ENCODE measurements at places on chromosomes 2 and 18.

DNA sequence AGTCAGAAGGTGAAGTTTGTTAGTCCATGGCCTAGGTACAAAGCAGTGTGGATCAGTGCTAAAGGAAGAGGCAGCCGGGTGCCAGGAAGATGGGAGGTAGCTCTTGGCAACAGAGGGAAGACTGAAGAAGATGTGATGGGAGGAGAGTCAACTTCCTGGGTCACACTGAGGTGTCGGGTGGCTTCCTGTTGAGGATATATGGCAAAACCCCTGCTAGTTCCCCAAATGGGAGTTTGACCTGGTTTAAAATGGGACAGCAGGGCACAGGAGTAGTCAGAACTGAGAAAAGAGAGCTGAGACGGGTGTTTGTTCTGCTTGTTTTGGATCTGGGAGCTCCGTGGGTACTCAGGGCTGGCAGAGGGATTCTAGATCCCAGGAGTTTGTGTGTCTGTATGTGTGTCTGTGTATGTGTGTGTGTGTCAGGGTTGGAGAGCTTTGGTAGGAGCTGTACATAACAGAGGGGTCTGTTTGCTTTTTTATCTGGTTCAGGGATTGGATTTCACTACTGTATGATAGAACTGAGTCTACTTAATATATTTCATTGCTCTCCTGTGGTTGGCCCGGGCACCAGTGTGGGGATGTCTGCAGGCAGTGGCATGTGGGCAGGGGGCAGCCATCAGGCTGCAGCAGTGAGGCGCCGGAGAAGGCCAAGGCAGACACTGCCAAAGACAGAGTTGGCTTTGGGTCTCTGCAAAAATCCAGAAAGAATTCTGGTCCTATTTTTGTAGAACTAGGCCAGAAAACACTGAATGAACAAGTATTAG lies 17.1 kb downstream of the MXD1 start:
- DNase-seq: no peak

DNA sequence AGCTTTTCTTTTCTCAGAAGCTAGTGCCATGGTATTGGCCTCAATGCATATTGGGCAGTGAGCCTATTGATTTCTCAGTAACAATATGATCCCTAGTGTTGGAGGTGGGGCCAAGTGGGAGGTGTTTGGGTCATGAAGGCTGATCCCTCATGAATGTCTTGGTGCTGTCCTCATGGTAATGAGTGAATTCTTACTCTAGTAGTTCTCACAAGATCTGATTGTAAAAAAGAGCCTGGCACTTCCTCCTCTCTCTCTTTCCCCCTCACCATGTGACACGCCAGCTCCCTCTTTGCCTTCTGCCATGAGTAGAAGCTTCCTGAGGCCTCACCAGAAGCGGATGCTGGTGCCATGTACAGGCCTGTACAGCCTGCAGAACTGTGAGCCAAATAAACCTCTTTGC lies 12.8 kb upstream of the TBC1D8 start:
- DNase-seq: no peak

DNA sequence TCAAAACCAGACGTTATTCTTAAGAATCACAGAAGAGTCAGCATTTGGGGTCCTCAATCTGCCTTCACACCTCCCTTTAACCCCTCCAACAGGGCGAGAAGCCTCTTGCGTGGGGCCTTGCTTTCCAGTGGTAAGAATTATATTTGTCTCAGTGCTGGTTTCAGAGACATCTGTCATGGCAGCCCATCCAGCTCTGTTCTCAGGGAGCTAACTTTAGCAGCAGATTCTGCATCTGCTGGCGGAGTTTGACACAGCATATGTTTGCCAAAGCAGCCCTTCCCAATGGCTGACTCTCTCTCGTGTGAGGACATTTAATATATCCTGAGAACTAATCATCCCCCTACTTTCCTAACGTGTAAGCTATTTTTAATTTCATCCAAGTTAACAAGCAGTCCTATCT lies 91.5 kb upstream of the BCL11A start:
- DNase-seq: no peak

- no peak for DNase-seq
Observed at GRCh38 chr2:207133820-207134519, 31.8 kb downstream of the KLF7 start.

DNA sequence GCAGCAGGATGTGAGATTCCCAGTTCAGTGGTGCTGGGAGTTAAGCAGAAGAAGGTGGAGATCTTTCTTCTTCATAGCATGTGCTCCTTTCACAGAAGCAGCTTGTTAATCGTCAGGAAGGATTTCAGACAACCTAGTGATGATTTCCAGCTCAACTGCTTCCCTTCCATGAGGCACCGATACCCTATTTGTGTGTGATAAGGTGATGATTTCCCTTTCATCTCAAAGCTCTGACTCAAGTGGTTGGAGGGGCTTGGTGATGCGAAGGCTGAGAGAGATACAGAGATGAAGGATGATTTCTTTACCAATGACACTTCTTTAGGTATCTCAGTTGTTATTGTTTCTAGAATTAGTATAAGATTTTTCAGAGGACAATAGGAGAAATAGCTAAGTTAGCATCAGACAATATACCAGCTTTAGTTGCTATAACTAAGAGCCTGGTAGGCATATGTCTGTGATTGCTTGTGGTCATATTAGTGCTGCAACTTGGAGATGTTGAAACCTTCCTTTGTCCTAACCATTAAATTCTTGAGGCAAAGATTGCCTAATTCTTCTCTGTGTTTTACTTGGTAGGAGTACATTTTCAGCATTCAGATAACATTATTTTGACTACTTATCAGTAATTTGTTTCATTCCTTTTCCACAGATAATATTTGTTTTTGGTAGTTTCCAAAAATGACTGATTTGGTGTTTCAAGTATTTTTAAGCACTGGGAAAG lies 111.3 kb downstream of the PLCL1 start:
- no peak for DNase-seq

GRCh38 chr2:20521682-20522189 lies 74.9 kb downstream of the RHOB start:
- no peak for DNase-seq

DNA sequence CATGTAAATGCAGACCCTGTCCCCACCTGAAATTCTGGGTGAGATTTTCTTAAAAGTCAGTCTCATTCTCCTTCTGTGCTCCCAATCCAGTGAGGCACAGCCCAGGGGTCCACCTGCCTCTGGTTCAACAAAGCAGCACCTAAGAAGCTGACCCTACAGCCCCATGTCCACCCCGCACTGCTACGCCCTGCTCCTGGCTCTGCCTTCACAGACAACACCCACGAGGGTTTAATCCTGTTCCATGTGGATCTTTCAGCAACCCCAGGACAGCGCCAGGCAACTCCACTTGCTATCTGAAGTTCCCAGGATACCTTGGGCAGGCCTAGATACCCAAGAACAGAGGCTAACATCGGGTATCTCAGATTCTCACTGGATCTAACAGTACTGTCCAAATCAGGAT lies 44.9 kb downstream of the HDLBP start:
- no peak for DNase-seq

DNA sequence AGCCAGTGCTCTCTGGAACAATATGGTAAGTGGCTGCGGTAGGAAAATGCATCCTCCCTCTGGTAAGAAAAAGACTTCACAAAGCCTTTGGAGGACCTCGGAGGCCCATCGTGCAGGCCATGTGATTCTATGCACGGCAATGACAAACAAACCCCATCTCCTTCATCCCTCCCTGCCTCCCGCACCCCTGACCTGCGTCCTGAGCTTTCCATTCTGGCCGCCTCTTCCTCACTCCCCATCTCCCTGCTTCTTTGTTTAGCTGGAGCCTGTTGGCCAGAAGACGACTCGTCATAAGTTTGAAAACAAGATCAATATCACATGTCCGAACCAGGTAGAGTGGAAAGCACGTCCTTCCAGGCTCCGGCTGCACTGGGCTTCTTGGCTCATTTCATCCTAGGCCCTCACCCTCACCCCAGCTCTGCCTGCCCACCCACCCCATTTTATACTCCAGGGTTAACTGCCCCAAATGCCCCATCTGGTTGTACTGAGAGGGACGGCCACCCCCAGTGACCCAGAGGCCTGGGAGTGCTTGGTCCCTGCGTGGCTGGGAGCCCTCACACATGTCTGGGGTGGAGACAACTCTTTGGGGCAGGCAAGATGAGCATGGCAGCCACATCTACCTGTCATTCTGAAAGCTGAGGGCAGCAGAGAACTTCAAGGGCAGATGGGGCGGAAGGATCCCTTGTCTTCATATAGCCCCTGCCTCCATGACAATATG lies 94.0 kb downstream of the PLB1 start:
- DNase-seq: no peak

- DNase-seq: peak; percentile 41
Observed at GRCh38 chr2:113136828-113137775, 9.7 kb downstream of the IL1RN start.

- no peak for DNase-seq
Observed at GRCh38 chr18:76456823-76457222, 38.2 kb downstream of the ZNF516 start.

GRCh38 chr2:54859997-54860701 lies 136.7 kb downstream of the EML6 start:
- DNase-seq: no peak

DNA sequence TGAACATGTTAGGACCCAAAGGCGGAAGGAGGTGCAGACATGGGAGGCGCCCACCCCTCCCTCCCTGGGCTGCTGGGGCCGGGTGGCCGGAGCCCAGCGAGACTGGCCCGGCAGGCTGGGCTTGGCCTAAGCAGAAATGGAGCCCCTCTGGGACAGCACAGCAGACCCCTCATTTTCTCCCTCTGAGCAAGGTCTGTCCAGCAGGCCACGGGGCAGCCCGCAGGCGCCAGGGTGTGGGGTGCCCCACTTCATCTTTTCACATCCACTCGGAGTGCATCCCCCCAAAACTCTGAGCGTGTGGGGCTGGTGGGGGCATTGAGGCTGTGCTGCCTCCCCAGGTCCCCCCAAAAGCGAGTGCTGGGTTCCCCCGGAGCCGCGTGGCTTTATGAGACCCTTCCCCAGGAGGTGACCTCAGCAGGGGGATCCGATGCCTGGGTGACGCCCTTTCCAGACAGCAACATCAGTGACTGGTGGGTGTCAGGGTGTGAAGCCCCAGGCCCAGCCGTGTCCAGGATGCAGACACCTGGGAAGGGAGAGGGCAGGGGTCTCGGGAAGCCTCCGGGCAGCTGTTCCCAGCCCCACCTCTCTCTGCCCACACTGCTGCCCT lies 36.7 kb upstream of the GPC1 start:
- no peak for DNase-seq

- DNase-seq: no peak
Observed at GRCh38 chr2:160973991-160974390, 186.2 kb upstream of the TANK start.

DNA sequence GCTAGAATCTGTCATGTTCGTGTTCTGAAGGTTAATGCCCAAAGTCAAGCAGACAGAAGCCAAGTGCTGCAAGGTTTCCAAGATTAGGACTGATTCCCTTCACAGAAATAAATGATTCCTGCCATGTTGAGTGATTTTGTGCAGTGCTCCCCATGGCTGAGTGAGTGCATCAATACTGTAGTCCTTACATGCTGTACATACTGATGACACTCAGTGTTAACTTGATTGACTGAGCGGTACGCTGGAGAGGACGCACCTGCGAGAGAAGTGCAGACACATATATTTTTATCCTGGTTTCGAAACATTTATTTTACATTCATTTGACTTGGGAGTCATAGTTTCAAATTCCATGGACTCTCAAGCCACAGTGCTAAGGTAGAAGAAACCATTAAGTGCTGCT lies 92.0 kb downstream of the ASXL3 start:
- no peak for DNase-seq

DNA sequence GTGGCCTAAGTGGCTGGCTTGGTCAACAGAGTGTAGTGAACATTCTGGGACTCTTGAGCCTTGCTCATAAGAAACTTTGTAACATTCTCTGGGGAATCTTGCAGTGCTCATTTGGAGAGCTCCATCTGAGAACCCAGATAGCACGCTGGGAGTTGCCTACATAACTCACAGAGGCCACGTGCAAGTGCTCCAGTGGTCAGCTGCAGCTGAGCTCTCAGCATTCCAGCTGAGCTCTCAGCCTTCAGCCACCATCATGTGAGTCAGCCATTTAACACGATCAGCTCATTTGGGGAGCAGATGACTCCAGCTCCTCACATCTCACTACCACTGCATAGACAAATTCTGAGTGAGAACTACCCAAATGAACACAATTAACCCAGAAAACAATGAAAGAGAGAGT lies 25.5 kb upstream of the CTNNA2 start:
- DNase-seq: no peak

DNA sequence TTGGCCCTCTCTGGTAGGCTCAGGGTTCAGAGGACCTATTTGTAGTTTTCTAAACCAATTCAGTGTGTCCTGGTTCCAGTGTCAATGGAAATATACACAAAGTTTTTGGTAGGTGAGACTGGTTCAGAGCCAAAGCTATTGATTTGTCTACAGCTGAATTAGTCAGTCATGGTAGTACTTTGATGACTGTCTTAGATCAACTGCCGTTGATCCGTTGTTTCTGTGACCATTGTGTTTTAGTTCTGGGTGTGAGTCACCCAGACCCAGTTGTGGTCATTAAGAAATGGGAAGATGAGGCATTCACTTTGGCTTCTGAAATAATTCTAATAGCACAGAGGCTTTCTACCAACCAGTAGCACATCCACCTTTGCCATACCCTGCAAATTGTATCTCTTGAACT lies 16.0 kb upstream of the RPE start:
- no peak for DNase-seq

DNA sequence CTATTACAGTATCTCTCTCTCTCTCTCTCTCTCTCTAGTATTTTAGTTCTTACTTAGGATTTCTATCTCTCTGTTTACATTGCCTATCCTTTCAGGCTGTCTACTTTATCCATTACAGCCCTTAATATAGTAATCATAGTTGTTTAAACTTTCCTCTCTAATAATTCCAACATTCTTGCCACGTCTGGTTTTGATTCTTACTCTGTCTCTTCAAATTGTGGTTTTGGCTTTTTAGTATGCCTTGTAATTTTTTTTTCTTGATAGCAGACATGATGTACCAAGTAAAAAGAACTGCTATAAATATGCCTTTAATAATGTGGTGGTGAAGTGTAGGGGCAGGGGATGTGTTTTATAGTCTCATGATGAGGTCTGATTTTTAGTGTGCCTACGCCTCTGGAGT lies 1809.5 kb upstream of the CELF4 start:
- DNase-seq: no peak

- no peak for DNase-seq
Observed at GRCh38 chr2:167140767-167141166, 252.5 kb downstream of the XIRP2 start.

GRCh38 chr2:192026825-192027120 lies 168.0 kb downstream of the TMEFF2 start:
- no peak for DNase-seq

DNA sequence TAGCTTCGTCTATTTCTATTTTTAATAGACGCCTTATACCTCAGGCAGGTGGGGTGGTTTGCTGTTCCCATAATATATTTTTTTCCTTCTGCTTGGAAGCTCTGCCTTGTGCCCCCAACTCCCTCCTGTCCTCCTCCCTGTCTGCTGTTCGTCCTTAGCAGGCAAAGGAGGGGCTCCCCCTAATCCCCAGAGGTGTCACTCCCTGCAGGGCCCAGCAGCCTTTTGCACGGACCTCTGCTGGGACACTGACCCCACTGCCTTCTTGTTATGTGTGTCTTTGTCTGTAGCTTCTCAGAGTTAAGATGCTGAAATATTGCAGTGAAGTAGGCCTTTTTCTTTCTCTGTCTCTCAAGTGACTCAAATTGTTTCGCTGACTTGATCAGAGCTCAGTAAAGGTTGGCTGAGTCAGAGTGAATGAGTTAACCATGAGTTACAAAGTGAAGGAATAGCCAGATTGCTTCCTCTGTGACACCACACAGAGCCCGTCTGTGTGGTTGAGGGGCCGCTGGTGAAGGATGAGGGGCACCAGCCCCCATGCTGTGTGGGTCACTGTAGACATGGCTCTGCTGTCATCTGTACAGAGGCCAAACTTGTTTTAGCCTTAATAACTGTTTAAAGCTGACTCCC lies 47.7 kb downstream of the PRKCE start:
- peak; percentile 25 for DNase-seq
